ENCODE measurements at places on chromosomes 13 and 19.

- no peak for DNase-seq
Observed at GRCh38 chr13:40484101-40484800, 182.2 kb downstream of the FOXO1 start.

DNA sequence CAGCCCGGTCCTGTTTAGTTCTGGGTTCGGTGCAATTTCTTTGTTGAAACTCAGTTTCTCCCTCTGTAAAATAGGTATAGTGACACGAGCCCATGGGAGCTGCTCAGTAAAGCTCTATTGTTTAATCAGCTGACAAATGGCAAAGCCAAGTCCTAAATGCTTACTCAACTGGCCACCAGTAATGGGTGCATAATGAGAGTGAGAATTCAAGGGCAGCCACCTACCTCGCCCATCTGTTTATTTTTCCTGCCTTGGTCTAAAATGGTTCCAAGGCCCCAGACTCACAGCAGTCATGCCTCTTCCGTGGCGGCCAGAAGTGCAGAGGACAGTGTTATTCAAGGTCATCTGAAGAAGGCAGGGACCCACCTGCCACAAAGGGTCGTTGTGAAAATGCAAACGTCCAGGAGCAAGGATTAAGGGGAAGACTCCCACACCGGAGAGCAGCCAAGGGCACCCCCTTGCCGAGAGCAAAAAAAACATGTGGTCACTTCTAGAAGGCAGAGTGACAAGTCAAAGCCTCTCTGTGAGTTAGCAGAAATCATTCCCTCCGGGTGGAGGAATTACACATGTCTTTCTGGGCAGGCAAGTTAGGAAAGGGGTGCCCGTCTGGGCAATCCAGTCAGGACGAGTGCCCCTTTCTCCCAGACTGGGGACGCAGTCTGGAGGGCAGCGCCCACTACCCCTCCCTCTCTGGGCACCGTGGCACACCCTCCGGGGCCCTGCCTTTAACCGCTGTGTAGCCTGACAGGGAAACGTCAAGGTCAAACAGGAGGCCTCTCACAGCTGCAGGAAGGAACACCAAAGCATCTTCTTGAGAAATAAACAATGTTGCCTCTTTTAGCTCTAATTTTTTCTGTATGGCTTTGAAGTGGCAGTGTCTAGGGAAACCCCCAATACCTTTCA lies 186.2 kb downstream of the FOXO1 start:
- peak; percentile 19 for DNase-seq

GRCh38 chr19:10271543-10272086 lies 695 bp downstream of the ICAM1 start:
- DNase-seq: peak; percentile 92

GRCh38 chr19:32824191-32824751 lies 45.3 kb downstream of the SLC7A9 start:
- no peak for DNase-seq

GRCh38 chr19:54573330-54573872 lies at the start of gene LILRA2:
LILRA2 (plus strand) TSS chr19:54573790; CDS start chr19:54573879, 89 bp downstream.
- DNase-seq: peak; percentile 73

DNA sequence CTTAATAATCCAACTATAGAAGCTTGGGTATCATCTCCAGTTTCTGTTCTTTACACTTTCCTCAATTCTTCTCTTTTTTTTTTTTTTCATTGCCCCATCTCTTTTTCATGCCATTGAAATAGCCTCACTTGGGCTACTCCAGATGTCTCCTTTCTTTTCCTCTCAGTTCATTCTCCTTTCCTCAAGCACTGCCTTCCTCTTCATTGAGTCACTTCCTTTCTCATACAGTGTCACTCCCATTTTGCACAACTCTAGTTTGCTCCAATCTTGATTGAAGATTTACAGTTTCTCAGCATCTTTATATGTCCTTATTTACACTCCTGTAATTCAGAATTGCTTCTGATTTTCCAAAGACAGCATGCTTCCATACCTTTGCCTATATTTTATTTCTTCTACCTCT lies 61.3 kb downstream of the IPO5 start:
- no peak for DNase-seq

DNA sequence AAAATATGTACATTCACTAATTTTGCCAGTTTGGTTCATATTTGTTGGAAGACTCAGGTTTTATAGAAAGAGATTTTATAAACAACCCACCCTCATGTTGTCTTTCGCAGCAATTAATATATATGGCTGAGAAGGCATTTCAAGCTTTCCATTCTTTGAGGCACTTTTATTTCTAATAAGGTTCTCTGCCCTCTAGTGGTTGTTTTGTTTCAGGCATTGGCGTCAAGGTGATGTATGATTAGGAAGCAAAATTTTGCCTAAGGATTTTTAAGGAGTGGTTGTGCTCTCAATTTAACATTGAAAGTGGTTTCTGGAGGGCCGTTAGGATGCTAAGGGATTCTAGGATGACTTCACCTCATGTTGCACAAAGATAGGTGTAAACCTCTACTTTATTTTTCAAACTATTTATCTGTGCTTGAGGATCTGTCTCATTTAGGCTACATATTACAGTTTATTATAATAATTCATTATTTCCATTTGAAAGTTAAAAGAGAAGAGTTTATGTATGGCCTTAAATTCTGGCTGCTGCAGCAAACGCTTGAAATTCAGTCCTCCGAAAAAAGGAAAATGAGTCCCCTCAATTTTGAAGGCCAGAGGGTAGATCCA lies 35.9 kb downstream of the OXGR1 start:
- peak; percentile 24 for DNase-seq

- no peak for DNase-seq
Observed at GRCh38 chr13:97120346-97120745, 101.8 kb upstream of the MBNL2 start.

DNA sequence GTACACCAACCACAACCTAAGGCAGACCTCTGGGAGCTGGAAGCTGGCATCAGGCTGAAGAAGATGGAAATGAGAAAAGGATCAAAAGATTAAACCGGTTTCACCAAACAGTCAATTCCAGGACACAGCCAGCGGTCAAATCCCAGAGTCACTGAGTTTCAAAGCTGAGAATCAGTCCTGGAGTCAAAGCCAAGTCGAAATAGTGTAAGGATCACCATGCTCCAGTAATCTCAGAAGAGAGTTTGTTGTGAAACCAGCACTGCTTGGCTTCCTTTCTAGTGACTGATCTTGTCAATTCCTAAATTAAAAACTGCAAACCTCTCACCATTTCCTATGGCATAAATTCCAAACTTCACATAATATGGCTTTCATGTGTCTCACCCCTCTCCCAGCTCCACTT lies 198.8 kb downstream of the GPC6 start:
- DNase-seq: no peak

- DNase-seq: no peak
Observed at GRCh38 chr13:113589961-113590339, 5.4 kb downstream of the TFDP1 start.

GRCh38 chr13:99730403-99730802 lies 229.1 kb downstream of the TM9SF2 start:
- no peak for DNase-seq
